ENCODE measurements at places on chromosomes 1 and 21.

GRCh38 chr1:30461640-30462039 is 261.7 kb downstream of the MATN1 start:
- DNase-seq = no peak

DNA sequence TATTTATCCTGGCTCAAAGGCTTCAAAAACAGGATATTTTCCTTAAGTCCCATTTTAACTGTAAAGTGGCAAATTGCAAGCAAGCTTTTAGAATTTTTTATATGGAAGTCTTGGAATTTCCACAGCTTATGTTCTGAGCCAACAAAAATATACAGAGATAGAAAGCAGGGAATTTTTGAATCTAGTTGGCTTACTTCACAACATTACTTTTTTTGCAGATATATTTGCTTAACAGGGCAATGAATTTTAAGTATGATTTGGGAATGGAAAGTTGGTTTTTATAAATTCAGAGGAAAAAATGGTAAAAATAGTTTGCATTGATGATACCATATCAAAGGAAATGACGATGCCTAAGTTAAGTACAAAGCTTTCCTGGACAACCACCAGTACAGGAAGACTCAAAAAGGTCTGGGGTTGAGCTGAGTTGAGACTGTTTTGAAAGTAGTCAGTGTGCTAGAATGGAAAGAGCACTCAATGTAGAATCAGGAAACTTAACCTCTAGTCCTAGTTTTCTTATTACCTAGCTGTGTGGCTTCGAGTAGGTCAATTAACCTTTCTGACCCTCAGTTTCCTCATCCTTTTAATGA is 11.0 kb upstream of the VCAM1 start:
- no peak for DNase-seq

- no peak for DNase-seq
Measured at GRCh38 chr1:6178751-6179563, 1.2 kb downstream of the CHD5 start.

DNA sequence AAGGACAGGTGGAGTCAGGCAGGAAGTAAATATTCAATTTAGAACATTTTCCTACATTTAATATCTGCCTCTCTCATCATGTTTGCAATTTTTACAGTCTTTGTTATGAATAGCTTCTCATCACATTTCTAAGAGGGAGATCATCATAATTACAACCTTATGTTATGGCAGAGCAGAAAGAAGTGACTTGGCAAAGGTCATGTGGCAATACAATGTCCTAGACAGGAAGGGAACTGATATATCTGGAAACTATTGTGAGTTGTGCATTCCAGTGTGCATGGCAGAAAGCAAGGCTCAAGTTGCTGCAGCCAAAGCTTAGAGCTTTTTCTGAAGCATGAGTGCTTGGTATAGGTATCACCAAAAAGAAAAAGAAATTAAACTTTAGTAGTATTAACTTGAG is 43.8 kb upstream of the PRRX1 start:
- no peak for DNase-seq

DNA sequence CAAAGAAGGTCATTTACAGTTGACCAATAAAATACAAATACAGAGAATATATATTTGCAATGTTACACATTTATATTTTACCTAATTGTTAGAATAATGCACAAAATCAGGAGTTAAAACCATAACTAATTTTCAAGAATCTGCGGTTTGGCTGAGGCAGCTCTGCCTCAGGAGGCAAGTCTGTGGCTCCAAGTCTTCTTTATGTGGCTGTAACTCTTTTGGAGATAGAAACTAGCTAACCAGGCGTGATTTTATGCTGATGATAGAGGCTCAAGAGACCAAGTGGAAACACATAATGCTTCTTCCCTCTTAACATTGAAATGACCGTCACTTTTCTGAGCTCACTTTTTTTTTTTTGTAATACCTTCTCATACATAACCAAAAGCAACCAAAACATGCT is 744.7 kb upstream of the CXADR start:
- no peak for DNase-seq

DNA sequence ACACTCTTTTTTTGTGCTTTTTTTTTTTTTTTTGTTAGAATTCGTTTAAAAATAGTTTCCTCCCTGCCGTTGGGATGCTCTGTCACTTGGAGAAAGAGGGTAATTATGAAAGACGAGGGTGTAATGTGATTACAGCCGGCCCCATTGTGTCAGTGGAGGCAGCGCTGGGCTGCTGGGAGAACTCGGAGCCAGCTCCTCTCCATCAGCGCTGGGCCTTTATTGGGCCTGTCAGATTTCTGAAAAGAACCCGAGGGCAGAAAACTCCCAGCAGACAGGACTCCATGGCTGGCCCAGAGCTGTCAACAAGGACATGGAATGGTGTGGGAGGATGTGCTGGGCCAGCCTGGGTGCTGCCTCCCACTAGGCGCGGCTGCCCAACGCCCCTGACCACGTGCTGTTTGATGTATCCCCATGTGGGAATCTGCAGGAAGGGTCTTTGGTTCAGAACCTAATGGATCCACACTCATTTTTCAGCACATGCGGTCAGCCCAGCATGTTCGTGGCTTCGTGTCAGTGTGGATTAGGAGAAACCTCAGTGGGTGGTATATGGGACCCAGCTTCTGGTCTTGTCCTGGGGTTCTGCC is 222.6 kb upstream of the KIAA0040 start:
- no peak for DNase-seq

DNA sequence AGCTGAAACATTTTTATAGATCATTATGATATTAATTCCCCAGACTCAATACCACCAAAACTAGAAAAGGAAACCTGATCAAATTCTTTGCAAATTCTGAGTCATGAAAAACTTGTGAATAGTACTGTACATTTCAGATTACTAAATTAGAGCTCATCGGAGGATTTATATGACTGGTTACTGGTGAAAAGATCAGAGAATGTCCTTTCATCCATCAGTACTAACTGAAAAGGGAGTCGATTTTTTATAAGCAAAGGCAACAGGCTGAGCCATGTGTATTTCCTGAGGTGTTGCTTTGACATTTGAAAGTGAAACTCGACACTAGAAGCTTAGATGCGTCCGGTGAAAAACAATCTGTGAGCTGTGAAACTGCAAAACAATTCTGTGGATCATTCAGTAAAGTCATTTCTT is 155.7 kb downstream of the TNFSF18 start:
- DNase-seq = no peak

DNA sequence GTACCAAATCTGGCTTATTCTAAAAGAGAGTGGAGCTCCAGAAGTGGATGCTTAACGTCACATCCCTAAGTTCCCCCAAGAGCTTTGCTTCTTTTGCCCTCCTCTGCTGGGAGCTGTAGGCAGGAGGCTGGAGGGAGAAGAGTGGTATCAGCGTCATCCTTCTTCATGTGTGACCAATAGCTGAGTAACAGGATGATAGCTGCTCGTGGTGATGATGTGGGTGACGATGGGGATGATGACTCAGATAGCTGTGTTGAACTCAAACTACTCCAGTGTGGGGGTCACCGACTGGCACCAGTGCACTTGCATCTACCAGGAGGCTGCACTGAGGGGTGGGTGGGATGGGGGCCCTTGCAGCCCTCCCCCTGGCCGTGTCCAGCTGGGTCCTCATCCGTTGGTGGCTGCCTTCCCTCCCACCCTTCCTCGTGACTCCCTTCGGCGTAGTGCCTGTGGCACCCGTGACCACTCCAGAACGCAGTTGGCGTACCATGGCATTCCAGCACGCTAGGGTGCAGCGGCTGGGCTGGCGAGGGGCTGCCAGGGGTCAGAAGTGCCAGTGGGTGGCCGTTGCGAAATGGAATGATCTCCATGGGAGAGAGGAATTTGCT is 1.1 kb downstream of the IGFN1 start:
- DNase-seq = peak; percentile 41

DNA sequence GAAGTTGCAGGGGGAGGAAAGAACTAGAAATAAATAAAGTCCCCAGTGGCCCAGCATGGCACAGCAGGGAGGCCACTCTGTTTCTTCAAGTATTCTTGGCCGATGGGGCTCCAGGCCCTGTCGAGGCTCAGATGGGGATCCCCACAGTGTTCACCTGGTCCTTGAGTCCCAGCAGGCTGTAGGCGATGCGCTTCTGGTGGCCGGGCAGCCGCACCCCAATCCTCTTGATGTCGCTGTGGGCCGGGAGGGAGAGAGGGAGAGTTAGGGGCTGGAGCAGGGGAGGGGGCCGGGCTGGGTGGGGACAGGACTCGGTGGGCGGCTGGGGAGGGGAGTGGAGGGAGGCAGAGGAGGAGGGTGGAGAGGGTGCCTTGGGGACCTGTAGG is 30.8 kb downstream of the EPHA2 start:
- DNase-seq = no peak

GRCh38 chr1:34713443-34713842 is 41.4 kb upstream of the GJB5 start:
- no peak for DNase-seq

DNA sequence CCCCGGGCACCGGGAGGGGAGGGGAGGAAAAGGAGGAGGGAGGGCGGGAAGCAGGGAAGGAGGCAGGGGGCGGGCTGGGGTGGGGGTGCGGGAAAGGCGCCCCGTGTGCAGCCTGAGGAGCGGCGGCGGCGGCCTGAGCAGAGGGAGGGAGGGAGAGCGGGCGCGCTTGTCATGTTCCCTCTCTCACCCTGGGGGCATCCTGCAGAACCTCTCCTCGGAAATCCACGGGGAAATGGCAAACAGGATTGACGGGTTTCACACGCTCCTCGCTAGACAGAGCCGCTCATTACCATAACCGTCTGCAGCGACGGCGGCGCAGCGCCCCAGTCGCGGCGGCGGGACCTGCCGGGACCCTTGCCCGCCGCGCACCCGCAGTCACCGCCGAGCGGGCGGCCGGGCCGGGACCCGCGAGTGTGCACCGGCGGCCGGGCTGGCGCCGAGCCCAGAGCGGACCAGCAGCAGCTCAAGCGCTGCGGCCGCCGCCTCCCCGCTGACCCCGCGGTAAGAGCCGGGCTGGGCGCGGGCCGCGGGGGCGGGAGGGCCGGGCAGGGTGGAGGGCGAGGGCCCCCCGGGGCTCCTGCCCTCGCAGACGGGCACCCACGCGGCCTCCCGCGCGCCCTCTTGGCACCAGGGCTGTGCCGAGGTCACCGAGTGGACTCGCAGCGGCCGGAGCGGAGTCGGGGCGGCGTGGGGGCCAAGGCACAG is at the start of gene SERTAD4:
Gene SERTAD4, plus strand, starts transcription at position 286 of the 705 bp plus-strand sequence. CDS start 5,165 bp downstream, outside the sequence.
- DNase-seq = no peak

DNA sequence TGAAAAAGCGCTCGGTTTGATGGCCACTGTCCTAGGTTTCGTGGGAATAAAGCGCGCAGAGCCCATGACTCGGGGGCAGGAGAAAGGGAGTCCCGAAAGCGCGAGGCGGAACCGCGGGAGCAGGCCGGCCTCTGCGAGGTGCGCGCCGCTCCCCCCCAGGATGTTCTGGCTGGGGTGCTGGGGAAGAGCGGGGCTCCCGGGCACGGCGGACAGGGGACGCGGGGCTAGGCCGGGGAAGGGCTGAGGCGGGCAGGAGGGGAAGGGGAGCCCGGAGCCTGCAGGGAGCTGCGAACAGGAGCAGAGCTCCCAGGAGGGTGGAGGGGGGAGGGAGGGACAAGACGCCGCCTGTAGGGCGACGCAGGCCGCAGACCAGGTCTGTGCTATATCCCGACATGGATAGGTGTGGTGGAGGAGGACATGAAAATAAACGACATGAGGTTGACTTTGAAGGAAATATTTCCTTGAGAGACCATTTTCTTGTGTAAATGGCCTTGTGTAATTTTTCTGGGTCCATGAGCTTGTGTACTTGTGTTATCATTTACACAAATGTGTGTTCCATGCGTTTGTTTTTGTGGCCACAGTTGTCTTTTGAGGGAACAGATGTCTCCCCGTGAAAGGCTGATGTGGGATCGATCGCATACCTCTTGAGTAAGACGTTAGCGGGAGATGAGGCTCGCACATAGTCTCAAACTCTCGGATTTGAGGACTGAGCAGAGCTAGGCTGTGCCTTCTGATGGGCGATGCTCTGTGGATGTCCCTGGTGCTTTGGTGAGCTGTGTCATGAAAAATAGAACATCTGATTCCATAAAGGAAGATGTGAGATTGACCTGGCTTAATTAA is 1.3 kb downstream of the PCNT start:
- peak; percentile 20 for DNase-seq

- no peak for DNase-seq
Measured at GRCh38 chr1:50527249-50527986, 104.2 kb upstream of the DMRTA2 start.

- DNase-seq = no peak
Measured at GRCh38 chr1:229822026-229822425, 196.0 kb downstream of the URB2 start.

DNA sequence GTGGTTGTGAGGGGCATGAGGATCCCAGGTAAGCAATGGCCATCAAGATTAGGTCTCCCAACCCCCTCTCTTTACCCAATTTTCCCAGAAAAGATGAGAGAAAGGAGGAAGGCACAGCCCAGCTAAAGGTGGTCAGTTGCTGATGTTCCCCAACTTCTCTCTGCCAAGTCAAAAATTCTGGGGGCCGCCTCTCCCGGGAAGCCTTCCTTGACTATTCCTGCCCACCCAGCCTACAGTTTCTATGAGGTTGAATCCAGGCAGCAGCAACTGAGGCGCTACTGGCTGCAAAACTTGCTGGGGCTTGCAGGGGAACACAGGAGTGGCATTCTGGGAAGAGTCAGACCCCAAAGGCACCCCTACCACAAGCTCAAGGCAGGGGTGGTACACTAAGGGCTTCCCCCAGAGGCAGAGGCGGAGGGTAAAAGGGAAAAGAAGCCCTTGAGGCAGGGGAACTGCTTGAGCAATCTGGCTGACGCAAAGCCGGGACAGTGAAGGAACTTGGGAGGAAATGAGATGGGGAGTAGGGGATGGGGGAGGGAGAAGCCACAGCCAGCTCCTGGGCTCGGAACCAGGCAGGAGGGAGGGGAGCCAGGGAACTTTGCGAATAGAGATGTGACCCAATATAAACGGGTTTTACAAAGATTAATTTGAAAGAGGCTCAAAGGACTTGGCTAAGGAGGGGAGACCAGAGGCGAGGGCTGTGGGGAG is 31.2 kb downstream of the SDC3 start:
- no peak for DNase-seq

DNA sequence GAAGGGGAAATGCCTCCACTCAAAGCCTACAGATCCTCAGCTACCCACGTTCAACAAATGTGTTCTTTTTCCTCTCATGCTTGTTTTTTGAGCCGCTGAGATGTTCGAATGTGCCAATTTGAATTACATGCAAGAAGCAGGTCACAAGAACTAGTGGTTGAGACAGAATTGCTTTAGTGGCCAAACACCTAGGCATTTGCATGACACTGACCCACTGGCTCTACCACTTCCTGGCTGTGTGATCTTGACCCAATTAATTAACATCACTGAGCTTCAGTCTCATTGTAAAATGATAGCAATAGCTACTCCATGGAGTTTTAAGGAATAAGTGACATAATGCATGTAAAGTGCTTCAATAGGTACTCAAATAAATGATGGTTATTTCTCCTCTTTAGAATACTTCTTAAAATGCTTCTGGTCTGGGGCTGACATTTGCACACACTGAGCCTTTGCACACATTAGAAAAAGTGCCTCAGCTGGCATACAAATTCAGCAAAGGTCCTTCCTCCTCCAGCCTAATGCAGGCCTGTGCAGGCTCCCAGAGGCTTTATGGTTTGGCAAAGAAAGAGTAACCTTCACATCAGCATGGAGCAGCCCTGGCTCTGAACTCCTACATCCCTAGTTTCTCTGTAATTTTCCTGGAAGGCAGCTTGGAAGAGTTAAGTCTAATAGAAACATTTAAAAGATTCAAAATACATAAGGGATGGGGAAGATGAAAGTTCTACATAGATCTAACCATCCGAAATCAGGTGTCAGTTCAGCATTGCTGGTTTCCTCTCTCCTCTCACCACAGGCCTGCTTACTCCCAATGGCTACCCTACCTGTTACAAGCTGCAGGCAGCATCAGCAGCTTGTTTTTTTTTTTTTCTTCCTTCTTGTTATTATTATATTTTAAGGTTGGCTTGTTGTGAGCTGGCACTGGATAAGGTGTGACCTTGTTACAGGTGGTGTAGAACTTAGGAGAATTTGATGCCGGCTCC is 107.4 kb downstream of the TBX19 start:
- DNase-seq = no peak

- DNase-seq = no peak
Measured at GRCh38 chr1:93223023-93223675, 42.6 kb downstream of the CCDC18 start.
